ENCODE measurements at places on chromosomes 16 and 17.
A peak's percentile ranks its signal among the peaks of the same experiment; 100 is the strongest.

- no peak for DNase-seq
Measured at GRCh38 chr17:12768255-12768654, 21.0 kb upstream of the ARHGAP44 start.

- DNase-seq: peak; percentile 78
Measured at GRCh38 chr17:2062571-2063183, 7.8 kb downstream of the HIC1 start.

DNA sequence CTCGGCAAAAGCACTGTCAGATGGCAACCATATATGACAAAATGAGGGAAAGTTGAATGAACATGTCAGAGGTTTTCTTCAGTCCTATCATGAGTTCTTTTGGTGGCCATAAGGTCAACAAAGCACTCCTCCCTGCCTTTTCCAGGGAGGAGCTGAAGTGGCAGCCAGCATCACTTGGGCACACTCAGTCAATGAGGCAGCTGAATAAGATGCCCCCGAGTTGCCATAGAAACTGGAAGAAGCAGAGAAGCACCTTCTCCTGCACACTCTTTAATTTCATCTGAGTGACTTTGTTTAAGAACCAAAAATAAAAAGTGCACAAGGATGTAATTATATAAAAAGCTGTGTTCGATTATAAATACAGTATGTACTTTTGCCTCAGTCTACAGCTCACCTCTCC is 16.0 kb downstream of the KCNJ2 start:
- no peak for DNase-seq

- peak; percentile 99 for DNase-seq
Measured at GRCh38 chr16:30761928-30762902, at the start of the genes CFAP119 and RNF40. TSS of gene CFAP119 (minus strand) at chr16:30762062. CDS start at chr16:30761748, 314 bp downstream. TSS of gene RNF40 (plus strand) at chr16:30762322. CDS start at chr16:30762546, 224 bp downstream.

DNA sequence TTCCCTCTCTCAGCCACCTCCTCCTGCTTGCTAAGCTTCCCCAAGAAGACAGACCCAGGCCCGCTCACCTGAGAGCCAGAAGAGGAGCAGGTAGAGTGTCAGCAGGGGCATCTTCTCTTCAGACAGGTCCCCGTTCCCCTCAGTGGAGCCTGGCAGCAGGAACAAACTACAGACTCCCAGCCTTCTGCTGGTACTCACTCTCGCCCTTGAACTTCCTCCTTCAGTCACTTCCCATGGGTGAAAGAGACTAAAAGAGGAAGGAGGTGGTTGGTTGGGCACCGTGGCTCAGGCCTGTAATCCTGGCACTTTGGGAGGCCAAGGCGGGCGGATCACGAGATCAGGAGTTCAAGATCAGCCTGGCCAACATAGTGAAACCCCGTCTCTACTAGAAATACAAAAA is at the start of gene CD300LF:
CD300LF (minus strand) TSS at position 168 of the 400 bp plus-strand sequence; CDS start at position 111, 57 bp downstream.
- DNase-seq: peak; percentile 27

DNA sequence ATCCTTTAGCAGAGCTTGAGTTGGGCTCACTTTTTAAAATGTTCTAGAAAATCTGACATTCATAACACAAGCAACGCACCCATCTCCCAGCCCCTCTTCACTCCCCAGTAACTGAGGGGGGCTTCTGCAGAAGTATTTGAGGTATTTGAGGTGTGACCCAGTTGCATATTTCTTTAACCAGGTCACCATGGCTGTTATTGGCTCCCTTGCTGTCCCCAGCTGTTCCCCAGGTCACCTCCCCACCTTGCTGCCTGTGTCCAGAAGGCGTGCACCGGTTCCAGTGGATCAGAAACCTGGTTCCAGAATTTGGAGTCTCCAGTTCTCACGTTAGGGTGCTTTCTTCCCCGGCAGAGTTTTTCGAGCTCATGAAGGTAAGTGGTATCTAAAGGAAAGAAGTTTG is 13.8 kb downstream of the PGS1 start:
- no peak for DNase-seq

- DNase-seq: no peak
Measured at GRCh38 chr17:17569691-17570090, 21.8 kb downstream of the PEMT start.

- DNase-seq: no peak
Measured at GRCh38 chr16:48597563-48598387, 12.2 kb downstream of the N4BP1 start.

DNA sequence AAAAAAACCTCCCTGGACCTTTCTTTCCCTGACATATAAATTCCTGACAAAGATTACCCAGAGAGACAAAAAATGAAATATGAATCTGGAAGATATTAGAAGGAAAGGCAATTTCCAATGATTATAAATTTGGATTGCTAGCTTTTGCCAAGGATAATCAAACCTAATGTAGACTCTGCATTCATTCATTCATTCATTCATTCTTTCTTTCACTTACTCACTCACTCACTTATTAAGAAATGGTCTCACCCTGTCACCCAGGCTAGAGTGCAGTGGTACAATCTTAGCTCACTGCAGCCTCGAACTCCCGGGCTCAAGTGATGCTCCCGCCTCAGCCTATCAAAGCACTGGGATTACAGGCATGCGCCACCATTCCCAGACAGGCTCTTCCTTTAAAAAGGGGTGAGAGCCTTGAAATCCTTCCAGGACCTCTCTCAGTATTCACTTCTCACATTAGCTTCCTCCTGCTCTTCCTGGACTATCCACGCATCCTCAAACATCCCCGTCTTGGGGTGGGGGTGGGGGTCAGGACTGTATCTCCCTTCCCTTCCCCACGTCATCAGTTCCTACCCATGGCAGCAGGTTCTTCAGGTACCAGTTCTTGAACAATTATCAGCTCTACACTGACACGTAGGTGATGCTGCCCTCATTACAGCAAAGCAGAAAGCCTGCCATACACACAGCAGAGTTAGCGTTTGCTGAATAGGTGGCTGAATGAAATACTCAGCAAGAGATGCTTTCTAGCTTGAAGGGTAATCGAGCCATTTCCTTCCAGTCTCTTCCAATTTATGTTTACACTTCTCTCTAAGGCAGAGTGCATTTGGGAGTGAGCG is 19.8 kb downstream of the PRPSAP1 start:
- no peak for DNase-seq

DNA sequence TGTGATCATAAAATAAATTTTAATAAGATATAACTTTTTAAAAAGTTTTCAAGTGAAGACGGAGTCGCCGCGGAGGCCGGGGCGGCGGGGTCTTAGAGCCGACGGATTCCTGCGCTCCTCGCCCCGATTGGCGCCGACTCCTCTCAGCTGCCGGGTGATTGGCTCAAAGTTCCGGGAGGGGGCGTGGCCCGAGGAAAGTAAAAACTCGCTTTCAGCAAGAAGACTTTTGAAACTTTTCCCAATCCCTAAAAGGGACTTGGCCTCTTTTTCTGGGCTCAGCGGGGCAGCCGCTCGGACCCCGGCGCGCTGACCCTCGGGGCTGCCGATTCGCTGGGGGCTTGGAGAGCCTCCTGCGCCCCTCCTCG is at the start of gene FOXC2:
FOXC2 (plus strand) TSS at position 229 of the 365 bp plus-strand sequence. CDS start 507 bp downstream, outside the sequence.
- DNase-seq: peak; percentile 94

GRCh38 chr17:57168695-57169094 is 83.6 kb downstream of the AKAP1 start:
- no peak for DNase-seq

GRCh38 chr17:82435103-82435502 is 15.4 kb downstream of the CYBC1 start:
- DNase-seq: no peak

GRCh38 chr16:47481698-47482374 is 20.7 kb downstream of the PHKB start:
- DNase-seq: no peak

GRCh38 chr17:73340093-73340596 is 28.3 kb upstream of the CDC42EP4 start:
- peak; percentile 80 for DNase-seq

DNA sequence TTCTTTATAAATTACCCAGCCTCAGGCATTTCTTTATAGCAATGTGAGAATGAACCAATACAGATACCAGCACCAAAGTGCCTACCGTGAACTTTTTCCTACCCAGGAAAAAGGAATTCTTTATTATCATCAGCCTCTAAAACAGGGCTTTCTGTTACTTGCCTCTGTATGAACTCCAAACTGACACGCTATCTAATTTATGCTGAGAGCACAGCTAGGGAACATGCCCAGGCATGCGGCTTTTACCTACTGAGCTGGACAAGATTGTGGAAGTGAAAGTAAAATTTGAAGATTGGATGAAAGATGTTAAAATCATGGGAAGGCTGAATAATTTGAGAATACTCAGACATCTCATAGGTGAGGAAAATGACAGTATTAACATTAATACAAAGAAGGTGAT is 24.4 kb upstream of the ADCY9 start:
- peak; percentile 74 for DNase-seq

- DNase-seq: no peak
Measured at GRCh38 chr16:88634994-88635670, 3.2 kb upstream of the IL17C start.

DNA sequence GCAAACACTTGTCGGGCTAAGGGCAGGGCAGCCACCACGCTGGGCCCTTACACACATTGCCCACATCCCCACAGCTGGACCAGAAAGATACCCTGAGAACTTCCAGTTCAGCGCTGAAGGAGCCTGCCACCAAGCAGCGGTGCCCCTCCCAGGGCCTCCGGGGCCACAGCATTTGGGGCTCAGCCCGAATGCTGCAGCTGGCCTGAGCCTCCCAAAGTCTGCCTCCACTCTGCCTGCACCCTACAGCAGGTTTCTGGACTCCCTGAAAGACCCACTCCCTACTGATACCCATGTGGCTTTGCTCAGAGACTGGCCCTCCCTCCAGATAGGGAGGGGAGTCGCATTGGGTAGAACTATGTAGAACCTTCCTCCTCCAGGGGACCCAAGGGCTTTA is 1.5 kb downstream of the MCRIP1 start:
- no peak for DNase-seq

- DNase-seq: no peak
Measured at GRCh38 chr17:2253362-2253761, 50.2 kb downstream of the SMG6 start.

GRCh38 chr16:88306860-88307545 is 75.8 kb upstream of the ZNF469 start:
- peak; percentile 94 for DNase-seq

DNA sequence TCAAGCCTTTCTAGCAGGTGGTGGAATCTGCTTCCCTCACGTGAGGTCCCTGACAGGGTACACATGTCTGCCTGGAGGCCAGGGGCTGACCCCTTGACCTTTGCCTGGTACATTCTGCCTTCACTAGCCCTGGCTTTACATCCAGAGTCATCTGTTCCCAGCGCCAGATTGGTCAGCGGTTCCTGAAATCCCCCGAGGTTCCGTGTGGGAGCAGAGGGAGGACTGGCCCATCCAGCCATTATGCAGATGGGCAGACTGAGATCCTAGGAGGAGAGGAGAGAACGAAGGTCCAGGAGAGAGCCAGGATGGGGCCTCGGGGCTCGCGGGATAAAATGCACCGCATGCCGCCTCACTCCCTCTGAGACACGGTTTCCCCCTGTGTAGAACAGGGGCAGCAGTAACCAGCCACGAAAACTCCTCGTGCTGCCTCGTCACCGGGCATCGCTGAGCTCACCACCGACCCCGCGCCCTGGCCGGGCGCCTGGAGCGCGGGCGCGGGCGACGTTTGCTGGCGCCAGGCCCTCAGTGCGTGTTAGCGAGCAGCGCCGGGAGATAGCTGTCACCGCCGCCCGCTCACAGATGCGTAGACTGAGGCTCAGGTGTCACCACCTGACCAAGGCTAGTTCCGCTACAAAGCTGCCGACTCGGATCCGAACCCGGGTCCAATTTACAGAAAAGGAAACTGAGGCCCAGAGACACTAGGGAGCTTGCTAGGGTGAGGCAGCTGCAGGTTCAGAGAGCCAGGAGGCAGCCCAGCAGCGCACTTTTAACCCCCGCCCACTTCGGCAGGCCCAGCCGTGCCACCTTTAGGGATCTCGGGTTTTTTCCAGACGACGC is 811 bp upstream of the MAP2K3 start:
- no peak for DNase-seq

DNA sequence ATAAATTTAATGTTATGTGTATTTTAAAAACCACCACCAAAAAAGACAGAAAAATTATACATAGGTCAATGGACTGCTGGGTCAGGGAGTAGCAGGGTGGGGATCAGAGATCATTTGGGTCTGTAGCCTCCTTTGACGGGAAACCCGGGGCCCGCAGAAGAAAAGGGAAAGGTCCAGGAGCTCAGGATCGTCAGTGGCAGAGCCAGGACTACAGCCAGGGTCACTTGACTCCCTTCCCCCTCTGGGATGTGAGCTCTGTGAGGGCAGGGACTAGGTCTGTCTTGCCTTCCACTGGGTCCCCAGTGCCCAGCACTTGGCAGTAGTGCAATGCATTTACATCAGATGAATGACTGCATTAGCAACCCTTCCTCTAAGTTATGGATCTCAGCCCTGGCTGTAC is 62.1 kb downstream of the TOM1L2 start:
- no peak for DNase-seq

DNA sequence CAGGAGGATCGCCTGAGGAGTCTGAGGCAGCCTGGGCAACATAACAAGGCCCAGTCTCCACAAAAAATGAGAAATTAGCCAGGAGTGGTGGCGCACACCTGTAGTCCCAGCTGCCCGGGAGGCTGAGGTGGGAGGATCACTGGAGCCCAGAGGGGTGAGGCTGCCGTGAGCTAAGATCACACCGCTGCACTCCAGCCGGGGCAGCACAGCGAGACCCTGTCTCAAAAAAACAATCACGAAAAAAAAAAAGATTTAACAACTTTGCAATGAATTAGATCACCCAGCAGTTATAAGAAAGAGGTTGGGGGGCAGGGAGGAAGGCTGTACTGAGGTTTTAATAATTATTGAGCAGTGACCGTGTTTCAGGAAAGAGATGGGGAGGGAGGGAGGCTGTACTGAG is 49.4 kb downstream of the RPH3AL start:
- DNase-seq: no peak

DNA sequence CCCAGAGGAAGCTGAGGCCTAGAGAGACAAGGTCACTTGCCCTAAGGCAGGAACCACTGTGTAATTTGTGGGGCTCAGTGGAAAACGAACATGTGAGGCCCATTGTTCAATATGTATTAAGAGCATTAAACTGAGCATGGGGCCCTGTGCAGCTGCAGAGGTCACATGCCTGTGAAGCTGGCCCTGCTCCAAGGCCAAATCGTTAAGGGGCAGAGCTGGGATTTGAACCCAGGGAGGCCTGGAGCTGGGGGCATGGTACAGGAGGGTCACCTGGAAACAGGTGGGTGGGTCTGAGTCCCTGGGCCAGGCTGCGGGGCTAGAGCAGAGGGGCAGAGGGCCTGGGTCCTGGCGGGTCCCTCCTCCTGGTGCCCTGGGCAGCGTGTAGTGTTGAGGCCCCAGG is 19.7 kb downstream of the C16orf74 start:
- no peak for DNase-seq

- no peak for DNase-seq
Measured at GRCh38 chr16:14289692-14290340, 218.7 kb downstream of the MRTFB start.

- peak; percentile 60 for DNase-seq
Measured at GRCh38 chr17:16941072-16942036, 30.6 kb downstream of the TNFRSF13B start.

- DNase-seq: no peak
Measured at GRCh38 chr16:84687715-84688114, 12.1 kb upstream of the USP10 start.

DNA sequence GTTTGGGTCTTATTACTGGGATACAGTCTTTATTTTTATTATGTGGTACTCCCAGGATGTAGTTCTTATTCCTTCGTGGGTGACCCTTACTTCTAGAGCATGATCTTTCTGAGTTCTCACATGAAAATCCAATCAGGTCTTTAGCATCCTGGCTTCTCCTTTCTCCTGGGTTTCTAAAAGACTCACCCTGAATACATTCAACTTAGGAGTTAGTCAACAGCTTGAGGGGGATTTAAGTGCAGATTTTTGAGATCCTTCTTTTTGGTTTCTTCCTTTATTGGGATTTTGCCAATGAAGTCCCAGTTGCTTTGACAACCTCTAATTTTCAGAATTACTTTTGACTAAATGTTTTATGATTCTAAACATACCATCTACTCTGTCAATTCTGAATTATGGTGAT is 68.2 kb downstream of the SIAH1 start:
- no peak for DNase-seq

Data from umbilical cord (tissue), 2 donors.